ENCODE measurements at places on chromosomes 1 and 21.

GRCh38 chr1:6271006-6271405, 10.1 kb upstream of the GPR153 start:
- DNase-seq, result no peak

- DNase-seq, result no peak
These were observed 6.4 kb downstream of the HSPG2 start for GRCh38 chr1:21930629-21931170.

GRCh38 chr1:233730809-233731208, 116.9 kb downstream of the KCNK1 start:
- no peak for DNase-seq

DNA sequence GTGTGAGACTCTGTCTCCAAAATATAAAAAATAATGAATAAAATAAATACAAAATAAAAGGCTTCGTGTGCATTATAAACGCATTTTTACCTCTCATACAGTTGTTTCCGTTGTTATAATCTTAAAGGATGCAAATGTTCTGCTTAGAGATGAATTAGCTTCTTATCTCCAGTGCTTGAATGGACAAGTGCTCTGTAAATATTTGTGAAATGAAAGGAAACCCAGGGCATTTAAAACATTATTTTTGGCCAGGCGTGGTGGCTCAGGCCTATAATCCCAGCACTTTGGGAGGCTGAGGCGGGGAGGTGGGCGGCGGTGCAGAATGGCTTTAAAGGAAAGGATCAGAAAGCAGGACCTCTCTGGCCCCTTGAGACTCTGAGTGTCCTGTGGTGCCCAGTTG, 94.5 kb downstream of the HUNK start:
- no peak for DNase-seq

DNA sequence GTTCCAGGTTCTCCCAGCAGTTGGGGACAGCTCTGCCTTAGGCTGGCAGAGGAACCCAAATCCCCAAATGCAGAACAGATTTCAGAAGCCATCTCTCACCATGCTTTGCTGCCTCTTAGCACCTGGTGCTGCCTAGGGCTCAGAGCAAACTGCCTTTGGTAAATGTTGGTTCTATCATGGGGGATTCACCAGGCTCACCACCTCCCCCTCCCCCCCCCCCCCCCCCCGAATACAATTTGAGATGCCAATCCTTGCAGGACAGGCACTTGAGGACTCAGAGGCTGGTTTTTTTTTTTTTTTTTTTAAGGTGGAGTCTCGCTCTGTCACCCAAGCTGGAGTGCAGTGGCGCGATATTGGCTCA, 447 bp upstream of the PAQR6 start:
- DNase-seq, result no peak

GRCh38 chr1:118989878-118990378, 1.8 kb upstream of the TBX15 start:
- DNase-seq, result no peak

DNA sequence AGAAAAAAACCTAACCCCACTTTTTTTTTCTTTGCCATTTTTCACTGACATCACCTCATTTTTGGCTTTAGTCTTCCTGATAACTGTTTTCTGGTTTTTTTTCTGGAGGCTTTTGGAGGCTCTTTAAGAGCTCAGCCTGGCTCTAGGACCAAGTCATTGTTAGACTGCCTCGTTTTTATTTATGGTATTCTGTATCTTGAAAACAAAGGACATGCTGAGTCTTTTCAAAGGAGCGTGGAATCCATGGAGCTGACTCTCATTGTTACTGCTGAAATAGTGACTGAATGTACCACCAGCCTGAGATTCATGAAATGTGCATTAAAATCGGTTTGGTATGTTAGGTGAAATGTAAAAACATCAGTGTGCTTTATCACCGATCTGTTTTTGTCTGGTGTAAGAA, 28.0 kb downstream of the RASAL2 start:
- no peak for DNase-seq

DNA sequence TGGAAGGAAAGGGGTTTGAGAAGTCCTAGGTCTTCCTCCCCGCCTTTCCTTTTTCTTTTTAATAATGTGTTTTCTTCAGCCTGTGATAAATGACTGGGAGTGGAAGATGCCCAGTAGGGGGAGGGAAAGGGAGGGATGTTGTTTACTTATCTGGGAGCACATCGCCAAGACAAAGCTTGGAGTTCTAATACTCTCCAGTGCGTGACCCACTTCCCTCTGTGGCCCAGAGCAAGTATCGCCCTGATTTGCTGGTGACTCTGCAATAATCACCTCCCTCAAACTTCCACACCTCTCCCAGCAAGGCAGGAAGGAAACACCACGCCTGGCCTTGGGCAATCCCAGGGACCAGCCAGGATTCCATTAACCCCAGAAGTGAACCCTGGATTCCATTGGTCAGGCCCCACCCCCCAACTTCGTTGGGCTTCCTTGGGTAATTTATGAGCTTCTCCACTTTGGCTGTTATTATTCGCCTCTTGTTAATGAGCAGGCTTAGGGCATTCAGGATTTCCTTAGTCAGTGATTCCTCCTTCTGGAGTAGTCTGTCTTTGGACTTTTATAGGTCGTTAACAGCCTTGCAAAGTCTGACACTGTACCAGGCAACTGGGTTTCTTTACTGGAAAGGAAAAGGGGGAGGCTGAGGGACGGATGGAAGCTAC, 24.3 kb upstream of the GRHL3 start:
- no peak for DNase-seq

DNA sequence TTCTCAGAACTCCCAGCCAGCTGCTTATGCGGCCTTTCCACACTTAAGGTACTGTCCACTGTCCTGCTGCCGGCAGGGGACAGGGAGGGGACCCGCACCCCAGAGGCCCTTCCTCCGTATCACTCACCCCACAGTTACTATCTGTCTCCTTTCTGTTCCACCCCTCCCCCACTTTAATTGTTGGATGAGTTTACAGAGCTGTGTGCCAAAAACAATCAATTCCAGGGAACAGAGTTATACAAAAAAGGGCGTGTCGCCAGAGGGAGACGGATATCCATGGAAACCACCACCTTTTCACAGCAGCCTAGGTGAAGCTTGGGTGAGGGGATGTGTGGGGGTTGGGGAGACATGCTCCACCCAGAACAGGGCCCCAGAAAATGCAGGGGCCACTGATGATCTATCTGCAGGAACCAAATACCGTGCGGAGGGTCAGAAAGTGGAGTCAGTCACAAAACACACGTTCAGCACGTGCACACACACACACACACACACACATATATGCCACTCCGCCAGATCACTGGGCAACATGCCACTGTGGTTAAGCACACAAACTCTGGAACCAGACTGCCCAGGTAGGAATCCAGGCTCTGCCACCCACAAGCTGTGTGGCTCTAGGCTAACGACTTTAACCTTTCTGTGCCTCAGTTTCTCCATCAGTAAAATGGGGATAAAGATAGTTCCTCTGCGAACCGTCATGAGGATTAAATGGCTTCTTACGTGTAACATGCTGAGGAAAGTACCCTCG, 30.5 kb downstream of the CASZ1 start:
- DNase-seq, result no peak

DNA sequence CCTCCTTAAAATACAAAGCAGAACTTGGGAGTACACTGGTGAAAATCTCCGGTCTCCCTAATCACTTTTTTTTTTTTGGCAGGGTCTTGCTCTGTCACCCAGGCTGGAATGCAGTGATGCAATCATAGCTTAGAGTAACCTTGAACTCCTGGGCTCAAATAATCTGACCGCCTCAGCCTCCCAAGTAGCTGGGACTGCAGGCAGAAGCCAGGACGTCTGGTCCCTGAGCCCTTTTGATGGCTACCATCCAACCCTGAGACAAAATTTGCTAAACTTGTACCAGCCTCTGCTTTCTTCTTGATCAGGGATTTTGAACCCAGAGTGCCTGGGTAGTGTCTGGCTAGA, 4.1 kb downstream of the L1TD1 start:
- no peak for DNase-seq

GRCh38 chr1:2408859-2409276, 3.5 kb downstream of the PEX10 start:
- no peak for DNase-seq

GRCh38 chr1:44634606-44635189, 39.6 kb downstream of the TMEM53 start:
- no peak for DNase-seq

GRCh38 chr1:19454265-19455146, 30.8 kb downstream of the CAPZB start:
- DNase-seq, result no peak

DNA sequence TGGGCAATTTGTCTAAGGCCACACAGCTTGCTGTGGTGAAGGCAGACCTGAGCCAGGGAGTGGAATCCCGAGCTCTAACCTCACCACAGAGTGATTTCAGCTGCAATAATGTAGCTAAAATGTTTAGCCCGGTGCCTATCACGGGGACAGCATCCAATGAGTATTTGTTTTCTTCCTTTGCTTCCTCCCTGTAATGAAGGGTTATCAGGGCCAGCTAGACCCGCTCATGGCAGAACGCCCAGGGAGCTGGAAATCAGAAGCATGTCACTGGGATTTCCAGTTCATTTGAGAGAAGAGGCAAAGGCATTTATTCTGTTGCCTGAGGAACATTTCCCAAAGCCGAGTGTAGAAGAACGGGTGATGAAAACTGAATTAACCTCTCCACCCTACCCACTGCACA, 183.1 kb downstream of the ZSCAN20 start:
- no peak for DNase-seq

GRCh38 chr1:109935451-109935900, 24.8 kb downstream of the CSF1 start:
- DNase-seq, result no peak

DNA sequence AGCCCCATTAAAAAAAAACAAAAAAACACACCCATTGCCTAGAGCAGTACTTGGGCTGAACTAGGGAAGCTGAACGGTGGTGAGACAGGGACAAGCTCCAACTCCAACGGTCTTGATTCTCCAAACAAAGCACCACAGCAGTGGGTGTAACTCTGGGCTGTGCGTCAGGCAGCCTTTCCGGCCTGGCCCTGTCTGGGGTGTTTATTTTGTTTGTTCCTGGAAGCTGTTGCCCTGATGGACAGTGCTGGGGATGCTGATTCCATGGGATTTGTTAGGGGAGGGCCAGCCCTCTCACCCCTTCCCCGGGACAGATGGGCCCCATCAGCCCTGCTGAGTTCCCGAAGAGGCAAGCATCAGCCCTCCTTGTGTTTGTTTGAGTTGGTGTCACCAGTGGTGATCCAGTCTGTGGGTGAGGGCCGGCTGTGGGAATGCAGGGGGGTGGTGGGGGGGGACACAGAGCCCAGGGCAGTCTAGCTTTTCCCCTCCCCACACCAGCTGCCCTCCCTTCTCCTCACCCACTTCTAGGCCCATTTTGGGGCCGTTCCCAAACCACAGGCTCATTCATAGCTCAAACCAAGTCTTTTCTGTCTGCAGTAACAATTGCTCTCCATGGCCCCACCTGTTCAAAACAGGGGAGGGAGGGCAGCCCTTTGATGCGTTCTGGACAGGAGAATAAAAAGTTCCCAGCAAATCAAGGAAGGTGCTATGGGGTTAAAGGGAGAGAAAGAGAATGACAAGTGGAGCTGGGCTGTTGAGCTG, 4.5 kb downstream of the WNT2B start:
- no peak for DNase-seq

DNA sequence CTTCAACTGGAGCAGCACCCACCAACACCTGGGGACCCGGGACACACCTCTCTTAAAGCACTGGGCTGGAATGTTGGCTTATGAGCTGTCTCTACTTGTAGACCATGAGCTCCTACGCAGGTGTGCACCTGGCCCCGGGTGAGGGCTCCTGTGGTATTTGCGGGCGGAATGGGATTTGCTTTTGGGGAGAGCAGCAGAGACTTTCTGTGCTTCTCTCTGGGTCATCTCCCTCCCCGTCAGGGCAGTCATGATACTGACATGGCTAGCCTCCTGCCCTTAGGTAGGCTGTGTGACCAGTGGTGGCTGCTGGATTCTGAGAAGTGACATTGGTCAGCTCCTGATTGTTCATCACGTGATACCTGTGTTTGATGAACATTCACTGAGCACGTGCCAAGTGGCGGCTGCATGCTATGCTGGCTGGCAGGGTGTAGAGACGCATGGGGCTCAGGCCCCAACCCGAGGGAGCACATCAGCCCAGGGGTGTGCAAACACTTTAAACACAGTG, 9.0 kb upstream of the ZBTB21 start:
- DNase-seq, result no peak

- no peak for DNase-seq
These were observed 13.8 kb downstream of the EPHX4 start for GRCh38 chr1:92043621-92044020.

GRCh38 chr1:30904191-30904961, 4.2 kb downstream of the SDC3 start:
- no peak for DNase-seq

GRCh38 chr1:167248707-167249642, 28.3 kb downstream of the POU2F1 start:
- DNase-seq, result no peak

GRCh38 chr1:213993929-213994328, 6.2 kb downstream of the PROX1 start:
- DNase-seq, result no peak

GRCh38 chr1:179228783-179229213, 679 bp downstream of the ABL2 start:
- peak; percentile 49 for DNase-seq

DNA sequence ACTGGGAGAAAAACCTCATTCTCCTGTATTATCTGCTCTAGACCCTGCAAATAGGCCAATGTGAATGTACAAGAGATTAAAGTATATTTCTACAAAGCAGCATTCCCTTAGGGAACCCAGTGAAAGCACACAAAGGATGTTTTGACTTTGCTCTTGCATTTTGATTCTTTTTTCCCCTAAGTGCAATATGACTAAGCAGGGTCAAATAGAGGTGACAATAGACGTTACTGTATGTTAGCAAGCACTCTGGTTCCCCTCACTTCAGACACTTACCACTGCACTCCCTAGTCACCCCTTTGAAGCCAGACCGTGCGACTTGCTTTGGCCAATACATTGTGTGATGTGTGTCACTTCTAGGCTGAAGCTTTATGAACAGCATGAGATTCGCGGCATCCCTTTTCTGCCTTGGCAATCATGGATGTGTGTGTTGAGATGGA, 209.7 kb downstream of the RHOU start:
- DNase-seq, result no peak

GRCh38 chr1:33985656-33986055, 121.8 kb downstream of the HMGB4 start:
- no peak for DNase-seq

- no peak for DNase-seq
These were observed 13.1 kb downstream of the KRTAP13-1 start for GRCh38 chr21:30408782-30409494.

DNA sequence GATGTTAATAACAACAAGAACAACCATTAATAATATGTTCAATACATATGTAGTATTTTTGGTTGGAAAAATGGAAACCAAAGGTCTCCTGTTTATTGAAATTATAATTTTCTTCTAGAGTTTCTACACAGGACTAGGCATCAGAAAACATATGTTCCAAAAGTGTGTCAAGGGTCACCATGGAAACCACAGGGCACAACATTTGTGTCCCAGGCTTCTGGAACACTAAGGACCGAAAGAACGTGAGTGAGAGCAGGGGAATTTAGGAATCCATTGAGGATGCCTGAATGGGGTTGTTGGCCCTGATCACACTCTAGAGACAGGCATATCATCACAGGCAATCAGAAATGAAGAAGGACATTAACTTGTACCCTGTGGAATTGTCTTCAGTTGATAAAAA, 7.5 kb upstream of the CDC14A start:
- DNase-seq, result no peak

- peak; percentile 32 for DNase-seq
These were observed 191.6 kb downstream of the HIVEP3 start for GRCh38 chr1:41726899-41727748.

GRCh38 chr21:29991624-29992023, 51.8 kb upstream of the GRIK1 start:
- no peak for DNase-seq

All from C1 segment of cervical spinal cord (tissue), 14 donors.